ENCODE measurements at places on chromosomes 4 and X.

DNA sequence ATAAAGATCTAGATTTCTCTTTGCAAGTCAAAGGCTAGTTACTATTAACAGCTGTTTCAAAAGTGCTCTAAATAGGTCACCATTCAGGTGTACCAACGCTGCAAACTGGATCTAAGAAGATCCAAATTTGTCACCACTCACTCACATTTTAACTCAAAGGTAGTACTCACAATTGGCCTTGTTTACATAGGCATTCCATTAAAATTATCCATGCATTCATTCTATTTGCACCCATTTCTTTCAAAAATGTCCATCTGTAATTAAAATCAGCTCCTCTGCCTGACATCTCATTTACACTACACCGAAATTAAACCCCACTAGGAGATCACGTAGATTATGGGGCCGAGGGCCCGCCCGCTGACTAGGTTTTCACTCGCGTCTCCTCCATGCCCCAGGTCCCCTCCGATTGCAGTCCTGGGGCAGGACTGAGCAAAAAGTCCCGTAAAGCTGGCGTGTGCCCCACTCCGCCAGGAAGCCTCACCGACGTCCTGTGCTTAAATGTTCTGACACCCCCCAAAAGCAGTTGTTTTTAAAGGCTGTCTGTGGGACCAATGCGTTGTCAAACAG, 1.3 kb upstream of the ING2 start:
- DNase-seq = no peak

DNA sequence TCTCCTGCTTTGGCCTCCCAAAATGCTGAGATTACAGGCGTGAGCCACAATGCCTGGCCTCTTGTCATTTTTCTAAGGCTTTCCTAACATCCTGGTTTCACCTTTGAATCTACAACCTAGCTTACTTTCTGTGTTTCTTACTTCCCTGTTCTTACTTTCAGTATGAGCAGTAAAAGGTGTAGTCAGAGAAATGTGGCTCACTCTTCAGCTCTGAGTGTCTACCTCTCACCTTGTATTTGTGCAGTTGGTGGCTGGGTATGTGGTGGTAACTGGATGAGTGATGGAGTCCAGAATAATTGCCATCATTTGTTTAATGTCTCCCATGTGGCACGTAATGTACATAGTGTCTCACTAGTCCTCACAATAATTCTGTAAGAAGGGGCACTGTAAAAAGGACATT, 19.1 kb upstream of the CXCL11 start:
- DNase-seq = no peak

DNA sequence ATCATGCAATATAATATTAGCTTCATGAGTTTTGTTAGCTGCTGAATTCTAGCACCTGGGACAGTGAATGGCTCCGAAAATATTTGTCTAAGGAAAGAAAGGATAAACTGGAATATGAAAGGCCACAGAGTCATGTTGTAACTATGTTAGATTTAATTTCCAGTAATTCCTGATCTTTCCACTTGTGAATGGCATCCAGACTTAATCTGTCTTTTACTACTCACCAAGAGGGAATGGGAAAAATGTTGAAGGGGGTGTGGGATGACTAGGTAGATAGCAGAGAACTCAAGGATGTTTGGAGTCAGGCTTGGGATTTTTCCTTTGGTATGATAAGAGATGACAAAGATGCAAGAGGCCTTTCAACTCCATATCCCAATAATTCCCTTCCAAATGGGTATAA, 9.4 kb downstream of the ADH6 start:
- no peak for DNase-seq

- no peak for DNase-seq
Observed at GRCh38 chr4:67131224-67131623, 414.1 kb downstream of the CENPC start.

DNA sequence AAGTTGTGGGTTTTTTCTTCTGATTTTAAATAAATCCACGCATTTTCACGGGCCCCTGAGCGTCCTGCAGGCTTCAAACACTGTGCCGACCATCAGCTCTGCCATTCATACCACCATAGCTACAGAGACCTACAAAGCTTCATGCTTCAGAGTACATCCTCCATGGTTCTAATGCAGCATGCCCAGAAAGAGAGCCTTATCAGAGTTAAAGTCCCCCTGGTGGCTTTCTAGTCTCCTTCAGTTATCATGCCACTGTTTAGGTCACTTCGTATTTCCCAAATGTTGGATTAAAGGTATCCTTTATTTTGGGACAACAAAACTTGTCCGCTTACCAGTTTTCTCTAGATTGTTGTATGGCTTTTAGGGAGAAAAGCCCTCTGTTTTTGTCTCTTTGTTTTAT, 66.7 kb upstream of the VCX2 start:
- no peak for DNase-seq

GRCh38 chr4:26197018-26197779, 123.6 kb upstream of the RBPJ start:
- peak; percentile 49 for DNase-seq
